Mucosa of descending colon (tissue), 3 donors: ENCODE measurements at places on chromosomes 12 and 14.
A peak's percentile ranks its signal among the peaks of the same experiment; 100 is the strongest.

GRCh38 chr12:94980577-94980976 is 22.9 kb downstream of the NDUFA12 start:
- no peak for DNase-seq

- no peak for DNase-seq
Measured at GRCh38 chr14:50343434-50343833, 31.3 kb downstream of the DMAC2L start.

DNA sequence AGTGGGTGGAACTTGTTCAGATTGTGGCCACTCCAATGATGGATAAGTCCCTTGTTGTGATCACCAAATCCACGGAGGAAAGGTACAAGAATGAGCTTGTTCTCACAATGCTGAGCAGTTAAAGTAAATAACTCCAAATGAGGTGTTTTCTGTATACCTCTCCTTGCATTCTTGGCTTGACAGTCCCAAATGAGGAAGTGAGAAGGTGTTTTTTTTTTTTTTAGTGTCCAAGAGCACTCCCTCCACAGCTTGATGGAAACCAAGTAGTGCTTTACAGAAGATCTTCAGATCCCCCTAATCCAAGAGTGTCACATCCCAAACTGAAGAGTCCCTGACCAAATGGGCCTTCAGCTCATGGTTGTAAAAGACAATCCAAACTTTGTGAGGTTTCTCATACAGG is 153.6 kb downstream of the ATP23 start:
- no peak for DNase-seq

DNA sequence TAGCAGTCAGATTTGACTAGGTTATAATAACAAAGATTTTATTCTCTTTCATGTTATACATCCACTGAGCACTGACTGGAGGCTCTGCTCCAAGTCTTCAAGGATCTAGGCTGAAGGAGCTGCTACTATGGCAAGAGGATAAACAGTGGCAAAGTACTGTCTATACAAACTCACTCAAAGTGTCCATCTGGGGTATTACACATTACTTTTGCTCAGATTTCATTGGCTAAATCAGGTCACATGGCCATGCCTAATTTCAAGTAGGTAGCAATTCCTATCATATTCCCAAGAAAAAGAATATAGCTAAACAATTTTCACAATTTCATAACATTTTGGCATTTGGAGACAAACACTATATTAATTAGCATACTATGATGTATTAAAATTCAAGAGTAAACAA is 40.9 kb downstream of the CDK17 start:
- no peak for DNase-seq

DNA sequence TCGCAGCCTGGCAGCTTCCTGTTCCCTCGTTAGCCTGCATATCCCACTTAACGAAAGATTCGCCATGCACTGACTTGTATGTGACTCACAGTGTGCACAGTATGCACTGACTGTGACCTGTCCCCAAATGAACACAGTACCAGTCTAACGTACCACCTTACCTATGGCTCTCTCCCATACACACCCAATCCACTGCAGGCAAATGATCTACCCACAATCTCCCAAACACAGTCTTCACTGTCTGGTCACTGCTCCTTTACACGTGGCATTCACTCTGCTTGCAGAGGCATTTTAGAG is 163.5 kb upstream of the EEA1 start:
- no peak for DNase-seq

DNA sequence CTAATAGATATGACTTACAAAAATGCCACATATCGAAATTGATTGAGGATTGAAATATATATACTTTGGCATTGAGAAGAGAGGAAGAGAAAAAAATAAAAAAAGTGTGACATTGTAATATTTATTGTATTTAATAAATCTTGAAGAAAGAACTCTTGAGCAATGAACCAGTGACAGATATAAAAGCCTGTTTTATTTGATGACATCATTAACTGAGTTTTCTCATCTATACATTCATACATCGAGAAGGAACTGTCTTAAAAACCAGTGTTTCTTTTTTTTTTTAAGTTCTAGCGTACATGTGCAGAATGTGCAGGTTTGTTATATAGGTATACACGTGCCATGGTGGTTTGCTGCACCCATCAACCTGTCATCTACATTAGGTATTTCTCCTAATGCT is 368.2 kb downstream of the SNAPC1 start:
- no peak for DNase-seq

DNA sequence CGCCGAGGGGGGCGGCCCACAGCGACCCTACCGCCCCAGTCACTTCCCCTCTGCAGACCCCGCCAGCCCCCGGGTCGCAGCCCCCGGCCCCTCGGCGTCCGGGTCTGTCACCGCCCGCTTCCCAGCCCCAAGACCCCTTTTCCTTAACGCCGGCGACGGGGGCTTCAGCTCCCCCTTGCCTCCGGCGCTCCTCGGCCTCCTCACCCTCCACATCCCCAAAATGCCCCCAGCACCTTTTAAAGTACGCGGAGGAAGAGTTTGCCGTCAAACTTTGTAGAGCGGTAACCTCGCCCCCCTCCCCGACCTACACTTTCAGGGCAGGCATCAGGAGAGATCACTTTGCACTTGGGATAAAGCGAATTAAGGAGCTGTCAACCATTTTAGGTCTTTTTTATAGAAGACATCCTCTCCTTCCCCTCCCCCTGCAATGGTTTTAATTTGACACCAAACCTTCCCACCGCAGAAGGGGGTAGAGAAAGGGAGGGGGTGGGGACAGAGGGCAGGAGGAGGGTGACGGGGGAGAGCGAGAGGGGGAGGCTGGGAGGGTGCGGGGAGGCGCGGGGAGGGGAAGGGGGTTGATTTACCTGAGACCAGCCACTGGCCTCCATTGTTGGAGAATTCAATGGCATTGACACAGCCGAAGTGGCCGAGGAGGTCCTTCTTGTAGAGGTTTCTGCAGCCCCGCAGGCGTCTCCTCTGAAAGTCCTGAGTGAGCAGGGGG is 578 bp downstream of the DCAF5 start:
- peak; percentile 53 for DNase-seq

DNA sequence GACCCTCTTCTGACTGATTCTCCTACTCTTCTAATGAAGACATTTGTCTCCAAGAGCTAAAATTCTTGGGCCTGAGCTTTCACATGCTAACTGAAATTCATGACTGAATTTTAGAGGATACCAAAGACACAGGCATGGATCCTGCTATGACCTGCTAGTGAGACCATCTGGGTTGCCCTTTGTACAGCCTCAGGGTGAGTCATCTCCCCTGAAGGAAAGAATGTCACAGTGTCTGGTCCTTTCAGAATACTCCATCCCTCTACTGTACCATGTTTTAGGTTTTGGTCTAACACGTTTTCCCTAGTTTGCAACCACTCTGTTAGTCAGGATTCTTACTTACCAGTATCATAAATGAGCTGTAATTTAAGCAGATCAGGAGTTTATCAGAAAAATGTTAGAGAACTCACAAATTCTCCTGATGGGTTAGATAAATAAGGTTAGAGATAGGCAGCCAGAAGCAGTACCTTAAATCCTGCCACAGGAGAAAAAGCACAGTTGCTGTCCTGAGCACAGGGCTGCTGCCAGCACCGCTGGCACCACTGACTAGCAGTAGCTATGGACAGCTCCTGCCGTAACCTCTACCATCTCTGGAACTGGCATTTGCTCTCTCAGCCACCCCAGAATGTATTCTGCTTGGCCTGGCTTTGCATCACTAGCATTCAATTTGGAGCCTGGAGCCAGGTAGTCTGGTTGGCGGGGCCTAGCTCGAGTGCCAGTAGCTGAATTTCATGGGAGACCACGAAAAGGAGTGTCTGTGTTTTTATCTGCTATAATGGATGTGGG is 127.6 kb downstream of the ANO6 start:
- DNase-seq = no peak

GRCh38 chr12:128365651-128366231 is 98.8 kb downstream of the TMEM132C start:
- DNase-seq = no peak

DNA sequence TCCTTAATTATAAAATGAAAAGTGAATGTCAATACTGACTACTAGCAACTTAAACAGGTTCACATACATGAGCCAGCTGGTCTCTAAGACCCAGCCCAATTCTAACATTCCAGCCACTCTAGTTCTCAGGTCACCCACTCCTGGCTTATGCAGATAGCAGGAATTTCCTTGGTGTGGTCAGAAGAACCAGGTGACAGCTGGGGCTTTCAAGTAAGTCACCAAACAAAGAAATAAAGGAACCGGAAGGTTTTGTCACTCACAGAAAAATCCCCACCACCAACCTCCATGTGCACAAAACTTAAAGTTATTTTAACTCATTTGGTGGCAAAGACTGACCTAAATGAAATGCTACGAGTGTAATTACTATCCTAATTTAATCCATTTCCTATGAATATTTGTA is 129.6 kb upstream of the CDKN3 start:
- no peak for DNase-seq

GRCh38 chr14:73738518-73739173 is 24.5 kb upstream of the PNMA1 start:
- no peak for DNase-seq

- DNase-seq = no peak
Measured at GRCh38 chr14:57617510-57617909, 123.9 kb upstream of the CCDC198 start.

DNA sequence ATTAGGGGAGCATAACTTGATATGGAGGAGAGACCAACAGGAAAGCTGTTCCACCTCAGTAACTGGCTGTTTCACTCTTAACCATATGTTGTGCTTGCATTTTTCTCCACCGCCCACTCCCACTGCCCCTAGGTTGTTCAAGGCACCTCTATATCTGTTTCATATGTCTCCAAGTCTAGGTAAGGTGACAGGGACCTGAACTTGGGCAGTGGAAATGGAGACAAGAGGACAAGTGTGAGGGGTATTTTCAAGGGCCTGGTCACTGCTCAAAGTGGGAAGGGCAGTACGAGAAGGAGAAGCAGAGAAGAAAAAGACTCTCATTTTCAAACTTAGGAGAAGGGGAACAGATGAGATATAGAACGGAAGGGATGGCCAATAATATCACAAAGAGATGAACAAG is 3.1 kb downstream of the SLC38A1 start:
- DNase-seq = no peak

- no peak for DNase-seq
Measured at GRCh38 chr14:77353469-77354141, 23.3 kb downstream of the TMED8 start.

- no peak for DNase-seq
Measured at GRCh38 chr14:23443411-23443812, 8.0 kb upstream of the MYH7 start.

DNA sequence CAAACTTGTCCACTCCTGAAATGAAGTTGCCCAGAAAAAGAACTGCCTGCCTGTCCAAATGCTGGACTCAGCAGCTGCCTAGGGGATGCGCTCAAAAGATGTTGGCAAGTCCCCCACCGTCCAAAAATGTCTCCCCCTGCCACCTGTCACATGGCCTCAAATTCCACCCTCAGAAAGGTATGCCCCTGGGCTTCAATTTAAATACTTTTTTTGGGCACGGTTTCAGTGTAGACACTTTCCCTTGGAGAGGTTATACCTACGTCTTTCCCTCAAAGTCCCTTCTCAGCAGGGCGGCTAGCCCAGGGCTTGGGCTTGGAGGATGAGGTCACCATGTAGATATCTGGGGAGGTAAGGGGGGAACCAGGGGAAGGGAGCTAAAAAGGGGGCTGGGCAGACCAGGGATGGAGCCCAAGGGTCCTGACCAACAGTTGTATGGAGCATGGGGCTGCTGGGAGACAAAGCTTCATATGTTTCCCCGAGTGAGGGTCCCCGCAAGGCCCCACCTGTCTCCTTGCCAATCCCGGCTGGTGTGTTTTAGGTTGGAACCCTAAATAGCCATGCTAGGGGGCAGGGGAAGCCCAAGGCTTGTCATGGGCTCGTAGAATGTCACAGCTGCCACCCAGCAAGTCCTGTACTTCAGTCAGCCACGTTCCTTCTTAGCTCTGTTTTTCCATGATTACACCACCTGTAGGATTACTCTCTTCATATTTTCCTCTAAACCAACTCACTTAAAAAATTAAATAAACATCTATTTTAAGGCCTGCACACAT is 131.2 kb upstream of the TBX3 start:
- no peak for DNase-seq

DNA sequence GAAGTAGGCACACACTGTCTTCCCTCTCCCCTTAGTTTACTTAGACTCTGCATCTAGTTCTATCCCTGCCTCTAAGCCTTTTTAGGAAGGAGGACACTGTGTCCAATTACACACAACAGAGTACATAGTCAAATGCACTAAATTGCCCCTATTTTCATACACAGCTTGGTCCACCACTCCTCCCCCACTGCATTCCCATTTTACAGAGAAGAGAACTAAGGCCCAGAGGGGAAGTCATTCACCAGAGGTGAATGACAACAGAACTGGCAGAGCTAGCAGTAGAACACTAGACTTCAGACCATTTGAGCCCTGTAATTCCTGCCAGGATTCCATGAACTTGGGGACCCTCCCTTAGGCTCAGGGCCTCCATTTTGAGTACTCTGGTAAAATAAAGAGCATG is 1.1 kb upstream of the JPH4 start:
- no peak for DNase-seq

DNA sequence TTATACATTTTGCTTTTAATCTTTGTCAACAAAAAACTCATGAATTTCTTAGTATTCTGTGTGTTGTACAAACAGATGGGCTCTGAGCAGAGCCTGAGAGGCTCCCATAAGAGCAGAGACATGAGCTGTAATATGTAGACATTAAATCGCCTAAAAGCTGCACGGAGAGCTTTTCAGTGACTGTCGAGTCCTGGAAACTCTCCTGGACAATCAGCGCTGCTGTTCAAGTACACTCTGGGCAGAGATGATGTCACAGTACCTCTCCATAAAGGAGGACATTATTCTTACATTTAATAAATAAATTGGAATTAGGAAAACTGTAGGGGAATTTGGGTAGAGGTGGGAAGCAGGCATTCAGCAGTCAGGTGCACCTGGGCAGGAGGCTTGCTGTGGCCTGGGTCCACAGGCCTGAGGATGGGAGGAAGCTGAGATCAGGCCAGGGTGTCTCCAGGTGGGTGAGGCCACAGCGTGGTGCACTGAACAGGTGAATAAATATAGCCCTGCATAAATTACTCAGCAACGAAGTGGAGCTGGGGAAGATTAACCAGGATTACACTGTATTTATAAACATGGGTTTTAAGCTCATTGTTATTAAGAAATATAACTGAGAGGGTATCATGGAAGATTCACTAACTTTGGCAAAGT is 13.3 kb upstream of the TCL1A start:
- no peak for DNase-seq

- DNase-seq = peak; percentile 72
Measured at GRCh38 chr12:57135527-57136326, 7.4 kb downstream of the LRP1 start.

DNA sequence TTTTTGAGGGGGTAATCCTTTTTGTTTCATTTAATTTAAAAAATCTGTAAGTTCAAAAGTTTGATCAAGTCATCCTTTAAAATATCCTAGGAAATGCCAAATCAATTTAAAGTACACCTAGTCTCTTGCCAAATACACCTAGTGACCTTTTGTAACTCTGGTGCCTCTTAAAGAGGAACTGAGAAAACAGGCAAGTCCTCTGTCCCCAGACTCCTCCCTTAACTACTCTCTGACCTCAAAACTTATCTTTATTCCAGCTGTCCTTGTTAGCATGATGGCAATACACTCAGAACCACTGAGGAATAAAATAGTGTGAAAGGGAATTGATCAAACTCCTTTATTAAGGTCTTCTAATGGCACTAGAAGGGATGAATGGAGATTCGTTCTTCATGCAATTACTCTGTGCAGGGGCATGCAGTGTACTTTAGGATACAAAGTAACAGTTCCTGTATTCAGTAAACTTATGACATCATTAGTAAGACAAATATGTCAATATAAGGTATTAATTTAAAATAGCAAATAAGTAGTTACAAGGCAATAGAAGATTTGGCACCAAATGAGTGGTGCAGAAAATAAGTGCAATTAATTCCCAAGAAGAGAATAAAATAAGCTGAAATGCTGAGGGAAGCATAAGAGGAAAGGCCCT is 3.3 kb downstream of the FAR2 start:
- DNase-seq = no peak
